ENCODE measurements at places on chromosomes 11 and 22.

GRCh38 chr22:11626422-11626773 lies 3901.6 kb upstream of the OR11H1 start:
- DNase-seq, result no peak

DNA sequence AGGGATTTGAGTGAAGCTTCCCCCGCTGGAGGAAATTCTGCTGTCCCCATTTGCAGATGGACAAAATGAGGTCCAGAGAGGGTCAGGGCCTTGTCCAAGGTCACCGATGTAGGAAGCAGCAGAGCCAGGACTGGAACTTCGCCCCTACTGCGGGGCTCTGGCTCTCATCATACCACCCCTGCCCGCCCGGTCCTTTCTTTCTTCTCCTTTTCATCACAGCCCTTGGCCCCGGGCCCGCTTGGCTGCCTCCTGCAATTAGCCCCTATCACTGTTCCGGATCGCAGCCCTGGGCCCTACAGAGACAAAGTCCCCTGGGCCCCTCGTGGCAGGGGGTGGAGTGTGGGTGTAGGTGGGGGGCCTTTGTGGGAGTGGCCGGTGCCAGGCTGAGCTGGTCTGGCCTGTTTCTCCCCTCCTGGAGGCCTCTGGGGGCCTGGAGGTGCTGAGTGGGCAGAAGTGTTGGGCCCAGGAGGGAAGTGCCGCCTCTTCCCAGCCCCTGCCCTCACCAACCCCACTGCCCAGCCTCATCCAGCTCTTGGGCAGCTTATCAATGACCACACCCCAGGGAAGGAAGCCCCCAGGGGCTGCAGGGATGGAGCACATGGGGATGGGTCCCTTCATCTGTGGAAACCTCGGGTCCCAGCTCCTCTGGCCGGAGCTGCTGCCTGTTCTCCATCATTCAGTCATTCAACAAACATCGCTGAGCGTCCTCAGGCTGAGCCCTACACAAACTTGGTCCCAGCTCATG lies 3.4 kb downstream of the EMID1 start:
- DNase-seq, result no peak

- no peak for DNase-seq
Measured at GRCh38 chr11:102007567-102008437, 39.4 kb upstream of the CFAP300 start.

DNA sequence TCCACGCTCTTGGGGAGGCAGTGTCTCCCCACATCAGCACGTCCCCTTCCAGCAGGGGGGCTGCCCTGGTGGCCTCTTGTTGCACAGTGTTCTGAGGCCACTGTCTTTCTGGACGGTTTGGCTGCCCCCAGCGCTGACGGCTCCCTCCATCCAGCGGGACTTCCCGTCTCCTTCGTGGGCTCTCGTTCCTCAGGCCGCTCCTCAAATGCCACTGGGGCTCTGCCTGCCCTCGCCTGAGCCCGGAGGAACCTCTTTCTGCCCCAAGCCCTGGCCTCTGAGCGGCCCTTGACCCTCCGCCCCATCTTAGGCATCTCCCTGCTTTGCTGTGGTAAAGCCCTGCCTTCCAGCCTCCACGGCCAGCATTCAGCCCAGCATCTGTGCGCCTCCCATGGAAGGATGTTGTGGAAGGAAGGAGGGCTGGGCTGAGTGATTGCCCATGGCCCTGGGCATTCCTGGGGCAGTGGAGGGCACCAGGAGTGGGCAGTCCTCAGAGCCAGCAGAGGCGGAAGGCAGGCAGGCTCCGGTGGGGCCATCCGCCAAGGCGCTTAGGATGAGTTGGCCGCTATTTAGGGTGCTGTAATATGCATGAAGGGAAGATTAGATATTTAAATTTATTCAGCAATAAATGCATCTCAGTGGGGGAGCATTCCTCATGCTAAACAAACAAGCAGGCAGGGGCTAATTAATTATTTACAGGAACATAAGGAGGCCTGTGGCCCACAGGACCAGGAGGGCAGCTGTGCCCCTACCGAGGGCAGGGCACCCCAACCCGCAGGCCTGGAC lies 17.8 kb downstream of the OTUB1 start:
- no peak for DNase-seq

DNA sequence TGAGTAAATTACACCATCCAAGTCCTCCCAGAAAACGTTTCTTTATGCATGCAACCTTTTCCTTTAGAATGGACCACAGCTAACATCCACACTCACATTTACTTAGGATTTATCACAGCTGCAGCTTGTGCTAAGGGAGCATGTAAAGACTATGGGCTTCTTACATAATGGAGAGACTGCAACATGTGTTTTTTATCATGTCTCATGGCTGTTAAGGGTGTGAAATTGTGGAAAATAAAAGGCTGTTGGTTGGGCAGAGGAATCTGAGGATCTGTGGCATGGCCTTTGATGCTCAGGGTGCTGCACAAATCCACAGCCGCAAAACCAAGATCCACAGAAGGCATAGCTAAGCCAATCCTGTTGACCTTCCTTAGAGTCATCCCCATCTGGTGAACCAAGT lies 112.0 kb upstream of the MTNR1B start:
- DNase-seq, result no peak

DNA sequence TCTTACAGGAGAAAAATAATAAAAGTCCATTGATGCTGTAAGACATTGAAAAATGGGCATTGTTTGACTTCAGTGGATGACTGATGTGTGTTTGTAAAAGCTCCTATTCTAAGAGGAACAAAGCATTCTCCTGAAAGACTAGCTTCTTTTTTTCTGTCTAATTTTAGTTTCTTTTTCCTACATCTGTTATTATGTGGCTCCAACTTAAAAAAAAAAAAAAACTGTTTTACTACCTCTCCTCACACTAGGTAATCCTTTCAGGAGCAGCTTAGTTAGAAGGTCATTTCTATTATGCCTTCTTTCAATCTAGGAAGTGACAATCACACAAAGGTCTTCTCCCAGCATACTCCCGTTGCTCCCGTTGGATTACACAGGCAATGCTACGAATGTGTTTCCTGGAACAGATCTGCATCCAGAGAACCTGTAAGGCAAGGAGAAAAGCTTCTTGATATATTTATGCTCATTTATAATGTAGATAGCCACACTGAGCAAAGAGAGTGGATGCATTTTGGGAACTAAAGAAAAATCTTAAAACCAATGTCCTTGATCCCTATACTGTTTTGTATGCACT lies 595.1 kb upstream of the CCDC179 start:
- DNase-seq, result no peak

GRCh38 chr11:30282289-30282631 lies 40.6 kb upstream of the ARL14EP start:
- no peak for DNase-seq

DNA sequence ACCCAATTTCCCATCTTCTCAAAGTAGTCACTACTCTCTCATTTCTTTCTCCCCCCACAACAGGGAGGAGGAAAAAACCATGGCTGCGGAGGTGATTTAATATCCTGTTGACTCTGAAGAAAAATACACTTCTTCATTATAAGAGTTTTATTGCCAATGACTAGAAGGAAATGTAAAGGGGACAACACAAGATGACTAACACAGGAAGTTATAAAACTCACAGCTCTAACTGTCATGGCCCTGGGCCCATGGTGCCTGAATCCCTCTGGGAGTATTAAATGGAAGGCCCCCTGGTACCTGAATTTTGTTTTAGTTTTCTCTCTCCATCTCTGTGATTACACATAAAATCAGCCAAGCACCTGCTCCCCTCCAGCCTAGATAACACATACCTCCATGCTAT lies 352.8 kb upstream of the FAT3 start:
- no peak for DNase-seq

GRCh38 chr11:14237444-14237961 lies 121.5 kb downstream of the RRAS2 start:
- DNase-seq, result no peak

DNA sequence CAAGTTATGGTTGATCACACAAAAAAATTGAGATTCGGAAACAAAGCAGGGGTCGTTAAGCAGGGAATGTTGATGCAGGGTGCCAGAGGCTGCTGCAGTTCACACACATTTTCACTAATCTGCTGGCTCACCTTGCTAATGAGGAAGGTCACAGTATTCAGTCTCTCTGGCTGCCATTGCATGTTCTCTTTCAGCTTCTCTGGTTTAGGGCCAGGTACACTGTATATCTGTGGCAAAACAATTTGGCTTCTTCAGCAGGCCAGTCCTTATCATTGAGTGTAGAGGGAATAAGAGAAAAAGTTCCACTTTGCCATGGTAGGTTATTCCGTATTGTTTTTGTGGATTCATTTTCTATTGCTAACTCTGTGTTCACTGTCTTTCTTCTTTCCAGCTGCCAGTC lies 283.7 kb upstream of the ANO3 start:
- DNase-seq, result no peak

DNA sequence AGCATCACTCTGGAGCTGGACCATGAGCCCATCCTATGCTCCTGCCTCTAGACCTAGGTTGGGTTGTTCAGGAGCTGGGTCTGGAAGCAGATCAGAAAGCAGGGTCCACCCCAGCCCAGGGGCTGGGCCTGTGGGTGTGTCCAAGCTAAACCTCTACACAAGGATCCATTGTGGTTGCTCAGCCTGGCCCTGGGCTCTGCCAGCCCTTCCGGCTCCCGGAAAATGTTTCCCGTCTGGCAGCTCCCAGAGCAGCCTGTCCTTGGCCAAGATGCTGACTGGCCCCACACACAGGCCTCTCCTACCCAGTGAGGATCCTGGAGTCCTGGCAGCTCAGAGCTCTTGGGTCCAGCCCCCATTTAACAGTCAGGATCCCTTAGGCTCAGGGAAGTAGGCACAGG lies 35.3 kb upstream of the FCHSD2 start:
- DNase-seq, result no peak

DNA sequence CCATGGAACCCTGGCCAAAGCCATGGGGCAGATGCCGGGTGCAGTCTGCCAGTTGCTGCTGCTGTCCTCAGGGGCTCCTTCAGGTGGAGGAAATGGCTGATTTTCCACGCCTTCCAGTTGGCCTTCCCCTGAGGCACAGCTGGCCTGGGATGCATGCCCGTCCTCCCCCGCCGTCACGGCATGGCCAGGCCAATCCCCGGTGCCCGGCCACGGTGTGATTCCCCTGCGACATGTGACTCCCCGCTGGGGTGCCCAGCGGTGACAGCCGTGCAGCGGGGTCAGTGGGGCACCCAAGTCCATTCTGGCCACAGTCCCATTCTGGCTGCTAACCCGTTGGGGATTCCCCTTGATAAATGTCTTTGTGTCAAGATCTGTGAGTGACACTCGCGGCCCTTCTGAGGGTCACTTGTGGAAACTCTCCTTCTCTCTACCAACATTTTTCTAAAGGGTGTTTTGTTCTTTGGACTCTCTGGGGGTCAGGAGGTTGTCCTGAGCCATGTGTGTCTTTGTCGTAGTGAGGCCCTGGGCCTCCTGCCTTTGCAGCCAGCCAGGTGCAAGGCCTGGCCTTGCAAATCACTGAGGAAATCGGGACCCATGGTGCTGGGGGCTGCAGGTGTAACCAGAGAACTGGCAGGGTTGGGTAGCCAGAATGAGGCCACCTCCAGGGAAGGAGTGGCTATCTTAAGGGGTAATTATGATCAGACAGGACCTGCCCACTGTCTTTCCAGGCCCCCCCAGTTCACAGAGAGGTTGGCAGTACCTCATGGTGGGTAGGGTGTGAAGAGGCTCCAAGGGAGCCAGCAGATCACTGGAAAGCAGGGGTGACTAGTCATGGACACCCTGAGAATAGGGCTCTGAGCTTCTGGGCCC lies 37.1 kb downstream of the KCNQ1OT1 start:
- no peak for DNase-seq

- no peak for DNase-seq
Measured at GRCh38 chr22:25403284-25403810, 161.1 kb upstream of the GRK3 start.

DNA sequence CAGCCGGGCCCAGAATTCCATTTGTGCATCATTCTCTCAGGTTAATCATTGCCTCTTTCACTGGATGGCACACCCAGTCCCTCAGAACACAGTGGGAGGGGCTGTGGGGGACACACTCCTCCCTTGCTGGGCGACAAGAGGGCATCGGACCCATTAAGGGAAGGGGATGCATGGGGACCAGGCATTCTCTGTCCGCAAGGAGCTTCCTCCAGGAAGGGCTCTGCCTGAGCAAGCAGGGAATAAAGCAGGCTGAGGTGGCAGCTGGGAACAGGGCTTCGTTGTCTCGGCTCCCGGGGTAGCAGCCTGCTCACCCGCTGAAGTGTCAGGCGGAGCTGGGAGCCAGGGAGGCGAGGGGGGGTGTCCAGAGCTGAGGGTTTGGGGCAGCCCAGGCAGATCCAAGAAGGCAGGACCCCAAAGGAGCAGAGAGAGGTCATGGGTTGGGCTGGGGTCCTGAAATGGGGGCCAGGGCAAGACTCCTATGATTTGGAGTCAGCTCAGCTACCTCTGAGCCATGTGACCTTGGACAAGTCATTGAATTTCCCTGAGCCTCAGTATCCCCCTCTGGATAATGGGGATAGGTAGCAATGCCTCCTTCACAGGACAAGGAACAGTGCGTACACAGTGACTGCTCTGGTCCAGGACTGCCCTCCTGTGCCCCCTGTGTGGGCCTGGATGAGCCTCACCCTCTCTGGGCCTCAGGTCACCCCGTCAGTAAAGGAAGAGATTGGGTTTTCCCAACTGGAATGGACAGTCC lies 1.4 kb downstream of the GAL3ST1 start:
- peak; percentile 48 for DNase-seq

GRCh38 chr22:43996170-43996980 lies 27.7 kb upstream of the PARVB start:
- no peak for DNase-seq

- no peak for DNase-seq
Measured at GRCh38 chr11:78418584-78419211, 1.1 kb upstream of the GAB2 start.

- DNase-seq, result peak; percentile 39
Measured at GRCh38 chr22:44023404-44024287, 456 bp upstream of the PARVB start.

GRCh38 chr11:35500744-35501143 lies 24.7 kb downstream of the PAMR1 start:
- DNase-seq, result no peak

- no peak for DNase-seq
Measured at GRCh38 chr22:36182056-36182455, 19.6 kb downstream of the APOL4 start.

GRCh38 chr11:77094841-77095365 lies 7.7 kb upstream of the OMP start:
- DNase-seq, result no peak

GRCh38 chr11:32729976-32730375 lies 64.5 kb downstream of the CCDC73 start:
- no peak for DNase-seq

DNA sequence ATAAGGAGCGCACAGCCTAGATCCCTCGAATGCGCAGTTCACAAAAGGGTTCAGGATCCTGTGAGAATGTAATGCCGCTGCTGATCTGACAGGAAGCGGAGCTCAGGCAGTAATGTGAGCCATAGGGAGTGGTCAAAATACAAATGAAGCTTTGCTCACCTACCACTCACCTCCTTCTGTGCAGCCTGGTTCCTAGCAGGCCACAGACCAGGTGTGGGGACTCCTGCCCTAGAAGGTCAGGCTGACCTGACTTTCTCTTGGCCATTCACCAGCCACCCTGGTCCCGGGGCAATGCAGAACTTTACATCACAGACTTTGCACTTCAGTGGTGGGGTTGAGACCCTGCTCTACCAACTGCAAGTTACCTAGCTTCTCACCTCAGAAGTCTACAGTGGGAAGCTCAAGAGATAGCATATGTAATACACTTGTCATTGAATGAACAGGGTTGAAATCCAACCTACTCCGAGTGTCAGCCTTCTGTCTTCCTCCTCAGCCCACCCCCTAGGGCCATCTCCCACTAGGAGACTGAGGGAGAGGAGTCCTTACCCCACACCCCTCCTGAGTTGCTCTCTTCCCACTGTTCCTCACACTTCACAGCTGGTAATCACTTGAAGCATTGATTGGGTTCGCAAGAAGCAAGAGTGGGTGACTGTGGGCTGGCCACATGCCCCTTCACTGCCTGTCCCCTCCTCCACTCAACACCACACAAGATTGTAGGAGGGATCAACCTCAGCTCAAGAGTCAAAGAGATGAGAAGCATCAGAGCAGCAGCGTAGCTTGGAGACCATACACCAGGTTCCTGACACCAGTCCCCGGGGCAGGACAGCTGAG lies 2.0 kb upstream of the KCNJ1 start:
- DNase-seq, result no peak
